ENCODE measurements at places on chromosomes 5 and 9.

DNA sequence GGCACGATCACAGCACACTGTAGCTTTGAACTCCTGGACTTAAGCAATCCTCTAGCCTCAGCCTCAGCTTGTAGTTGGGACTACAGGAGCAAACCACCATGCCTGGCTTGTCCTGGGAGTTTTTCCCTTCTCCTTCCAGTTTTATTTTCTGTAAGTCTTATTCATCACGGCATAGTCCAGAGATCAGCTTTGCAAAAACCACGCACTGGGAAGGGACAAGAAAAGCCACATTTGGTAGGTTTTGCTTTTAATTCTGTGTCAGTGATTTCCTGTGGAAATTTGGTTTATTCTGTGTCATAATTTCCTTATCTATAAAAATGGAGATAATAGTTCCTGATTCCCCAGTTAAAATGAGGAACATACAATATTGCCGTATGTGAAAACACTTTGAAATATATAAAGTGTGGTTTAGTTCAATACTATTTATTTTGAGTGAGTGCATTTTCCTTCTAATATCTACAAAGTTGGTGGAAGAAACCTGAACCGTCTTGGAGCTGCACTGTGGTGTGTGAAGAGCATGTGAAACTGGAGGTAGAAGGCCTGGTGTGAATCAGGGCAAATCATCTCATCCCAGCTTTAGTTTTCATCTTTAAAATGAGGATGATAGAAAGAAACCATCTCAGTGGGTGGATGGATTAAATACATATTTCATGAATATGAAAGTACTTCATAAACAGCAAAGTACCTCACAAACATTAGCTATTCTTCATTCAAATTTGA is 92.8 kb upstream of the ELL2 start:
- DNase-seq, result no peak

GRCh38 chr5:94761786-94762185 is 143.3 kb downstream of the SLF1 start:
- no peak for DNase-seq

DNA sequence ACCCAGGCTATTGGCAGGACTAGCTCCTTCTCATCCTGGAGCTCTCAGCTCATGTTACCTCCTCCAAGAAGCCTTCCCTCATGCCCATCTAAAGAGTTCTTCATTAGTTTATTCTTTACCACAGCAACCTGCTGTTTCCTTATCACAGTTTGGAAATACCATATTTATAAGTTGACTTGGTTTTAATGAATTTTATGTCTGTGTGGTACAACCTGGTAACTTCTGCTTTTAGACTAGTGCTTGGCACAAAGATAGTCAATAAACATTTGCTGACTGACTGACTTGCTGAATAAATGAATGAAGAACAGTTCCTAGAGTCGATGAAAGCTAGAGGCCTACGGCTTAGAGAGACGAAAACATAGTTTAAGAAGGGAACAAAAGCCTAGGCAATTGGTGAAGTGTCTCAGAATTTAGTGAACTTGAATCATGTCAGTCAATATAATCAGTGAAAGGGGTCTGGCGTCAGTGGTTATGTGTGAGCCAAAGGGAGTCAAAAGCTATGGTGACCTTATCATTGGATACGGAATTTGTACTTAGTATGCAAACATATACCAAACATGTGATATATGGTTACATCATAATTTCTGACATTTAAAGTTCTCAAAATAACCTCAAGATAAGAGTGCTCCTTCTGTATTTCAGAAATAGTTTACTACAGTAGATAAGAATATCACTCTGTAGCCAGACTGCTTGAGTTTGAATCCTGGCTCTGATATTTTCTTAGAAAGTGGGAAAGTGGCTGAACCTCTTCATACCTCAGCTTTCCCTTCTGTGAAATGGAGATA is 239.5 kb downstream of the MCTP1 start:
- no peak for DNase-seq

DNA sequence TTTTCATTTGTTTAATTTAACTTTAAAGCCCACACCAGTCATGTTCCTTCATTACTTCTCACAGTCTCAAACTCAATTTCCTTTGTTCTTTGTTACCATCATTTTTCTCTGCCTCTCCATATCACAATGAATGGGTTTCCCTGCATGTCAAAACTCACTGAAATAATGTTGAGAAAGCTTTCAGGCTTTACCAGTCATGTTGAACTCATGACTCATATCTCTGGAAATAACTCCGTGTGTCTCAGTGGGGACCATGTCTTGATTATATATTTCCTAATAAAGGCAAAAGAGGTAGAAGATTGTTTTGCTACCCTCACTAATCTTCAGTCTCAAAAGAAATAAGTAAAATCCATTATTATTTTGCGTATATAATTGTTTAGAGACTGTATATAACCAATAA is 231.2 kb downstream of the CHSY3 start:
- DNase-seq, result no peak

- no peak for DNase-seq
Measured at GRCh38 chr5:171759777-171760176, 25.8 kb upstream of the SMIM23 start.

- no peak for DNase-seq
Measured at GRCh38 chr5:57745029-57745428, 262.4 kb upstream of the ACTBL2 start.
